ENCODE measurements at places on chromosomes 16 and 17.

DNA sequence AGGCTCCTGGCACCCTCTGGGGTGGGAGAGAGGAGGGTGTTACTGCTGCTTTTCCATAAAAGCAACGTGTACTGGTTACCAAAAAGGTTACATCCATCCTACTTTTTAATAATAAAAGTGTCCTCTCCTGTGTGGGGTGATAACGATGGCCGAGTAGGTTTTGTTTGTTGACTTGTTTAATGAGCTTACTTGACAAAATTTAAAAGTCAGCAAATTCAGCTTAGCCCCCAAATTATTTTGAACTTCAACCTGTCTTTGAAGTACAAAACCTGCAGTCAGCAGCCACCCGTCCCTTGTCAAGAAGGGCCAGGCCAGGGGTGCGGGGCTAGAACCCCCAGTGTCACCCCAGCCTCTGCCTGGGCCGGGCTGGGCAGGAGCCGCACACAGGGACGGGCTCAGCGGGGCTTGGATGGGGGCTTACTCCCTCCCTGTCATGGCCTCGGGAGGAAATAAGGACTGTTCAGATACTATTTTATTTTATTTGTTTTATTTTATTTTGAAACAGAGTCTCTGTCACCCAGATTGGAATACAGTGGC, 103.9 kb upstream of the CHMP6 start:
- no peak for DNase-seq

- DNase-seq, result no peak
Measured at GRCh38 chr17:28033972-28034714, 8.3 kb upstream of the NLK start.

- no peak for DNase-seq
Measured at GRCh38 chr17:77716289-77716926, 242.1 kb upstream of the TNRC6C start.

DNA sequence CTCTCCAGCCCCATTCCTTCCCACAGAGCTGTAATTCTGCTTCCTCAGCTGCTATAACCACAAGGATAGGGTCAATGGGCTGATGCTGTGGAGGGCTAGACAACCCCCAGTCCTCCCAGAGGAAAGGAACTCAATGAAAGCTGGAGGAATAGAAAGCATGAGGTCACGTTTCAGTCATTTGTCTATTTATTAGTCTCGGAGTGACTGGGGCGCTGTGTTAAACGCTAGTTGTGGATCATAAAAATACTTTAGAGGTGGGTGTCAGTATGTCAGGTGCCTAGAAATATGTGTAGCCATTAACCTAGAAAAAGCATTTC, 787 bp upstream of the CCL3L1 start:
- DNase-seq, result no peak

- no peak for DNase-seq
Measured at GRCh38 chr16:57192720-57193486, 6.8 kb downstream of the RSPRY1 start.

Data from memory B cell (primary cell).